ENCODE measurements at places on chromosomes 1 and 21. TPM values are rescaled to one million over a fixed set of nuclear protein-coding genes. Genes with fewer than 3 reads are reported as not detected.
A peak's percentile ranks its signal among the peaks of the same experiment; 100 is the strongest.

Gene SORT1
- not detected for polyA plus RNA-seq

Gene A3GALT2
- not detected for polyA plus RNA-seq

Gene INKA2
- polyA plus RNA-seq, result not detected

Gene AKR7A2
- polyA plus RNA-seq, result 115 TPM

Gene CD1D
- not detected for polyA plus RNA-seq

Gene KPRP
- not detected for polyA plus RNA-seq

GRCh38 chr1:20684651-20685050 lies 23.5 kb upstream of the DDOST start:
- DNase-seq, result no peak
- H3K4me3 ChIP-seq, result no peak overlapping the region
- no peaks in the 10 kb centered on the region for H3K36me3 ChIP-seq
- H3K27ac ChIP-seq, result no peak overlapping the region

- H3K27ac ChIP-seq, result peak overlapping the region; percentile 79
- DNase-seq, result no peak
- peak overlapping the region; percentile 59 for H3K4me3 ChIP-seq
Measured at GRCh38 chr1:17440074-17440826, 773 bp upstream of the RCC2 start.

DNA sequence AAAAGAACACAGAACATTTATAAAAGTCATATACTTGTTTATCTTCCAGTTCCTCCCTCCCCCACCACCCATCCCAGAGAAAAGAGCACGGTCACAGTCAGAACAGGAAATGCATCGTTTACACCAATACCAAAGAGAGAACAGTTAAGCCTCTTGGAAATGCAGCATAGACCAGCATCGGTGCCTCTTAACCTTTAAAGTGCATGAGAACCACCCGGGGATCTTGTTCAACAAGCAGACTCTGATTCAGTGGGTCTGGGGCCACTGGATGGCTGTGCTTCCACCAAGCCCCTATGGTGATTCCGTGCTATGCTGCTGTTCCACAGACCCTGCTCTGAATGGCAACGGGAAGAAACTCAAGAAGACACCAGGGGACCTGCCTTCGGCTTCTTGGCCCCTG lies 19.2 kb downstream of the FAM89A start:
- no peak overlapping the region for H3K4me3 ChIP-seq
- no peak for DNase-seq
- no peaks in the 10 kb centered on the region for H3K4me1 ChIP-seq
- no peaks in the 10 kb centered on the region for H3K36me3 ChIP-seq
- no peaks in the 10 kb centered on the region for H3K27me3 ChIP-seq

DNA sequence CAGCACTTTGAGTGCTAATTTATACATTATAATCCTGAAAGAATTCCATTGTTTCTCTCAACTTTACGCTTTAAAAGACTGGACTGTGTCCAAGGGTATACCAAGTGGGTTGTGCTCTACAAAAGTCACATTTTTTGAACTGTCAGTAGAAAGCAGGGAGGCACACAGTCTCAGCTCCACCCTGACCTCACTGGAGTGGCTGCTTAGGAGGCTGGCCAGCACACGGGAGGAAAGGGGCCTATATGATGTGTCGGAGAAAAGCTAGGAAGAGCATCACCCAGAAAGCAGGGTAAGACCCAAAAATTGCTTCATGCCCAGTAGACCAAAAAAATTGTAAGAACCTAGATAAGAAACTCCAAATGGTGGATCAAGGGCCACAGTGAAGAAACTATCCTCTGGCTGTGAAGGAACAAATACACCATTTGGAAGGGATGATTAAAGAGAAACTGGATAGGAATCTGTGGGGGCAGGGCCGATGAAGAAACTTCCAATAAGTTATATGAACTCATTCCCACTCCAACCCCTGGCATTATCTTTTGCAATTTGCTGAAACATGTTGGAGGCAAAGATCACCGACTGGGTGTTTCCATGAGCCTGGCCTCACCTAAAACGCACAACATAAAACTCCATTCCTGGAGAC lies 1.9 kb downstream of the S100A10 start:
- H3K4me3 ChIP-seq, result peak overlapping the region; percentile 88
- H3K4me1 ChIP-seq, result peaks cover 37% of the 10 kb centered on the region
- no peaks in the 10 kb centered on the region for H3K27me3 ChIP-seq
- no peaks in the 10 kb centered on the region for H3K36me3 ChIP-seq
- H3K27ac ChIP-seq, result no peak overlapping the region

DNA sequence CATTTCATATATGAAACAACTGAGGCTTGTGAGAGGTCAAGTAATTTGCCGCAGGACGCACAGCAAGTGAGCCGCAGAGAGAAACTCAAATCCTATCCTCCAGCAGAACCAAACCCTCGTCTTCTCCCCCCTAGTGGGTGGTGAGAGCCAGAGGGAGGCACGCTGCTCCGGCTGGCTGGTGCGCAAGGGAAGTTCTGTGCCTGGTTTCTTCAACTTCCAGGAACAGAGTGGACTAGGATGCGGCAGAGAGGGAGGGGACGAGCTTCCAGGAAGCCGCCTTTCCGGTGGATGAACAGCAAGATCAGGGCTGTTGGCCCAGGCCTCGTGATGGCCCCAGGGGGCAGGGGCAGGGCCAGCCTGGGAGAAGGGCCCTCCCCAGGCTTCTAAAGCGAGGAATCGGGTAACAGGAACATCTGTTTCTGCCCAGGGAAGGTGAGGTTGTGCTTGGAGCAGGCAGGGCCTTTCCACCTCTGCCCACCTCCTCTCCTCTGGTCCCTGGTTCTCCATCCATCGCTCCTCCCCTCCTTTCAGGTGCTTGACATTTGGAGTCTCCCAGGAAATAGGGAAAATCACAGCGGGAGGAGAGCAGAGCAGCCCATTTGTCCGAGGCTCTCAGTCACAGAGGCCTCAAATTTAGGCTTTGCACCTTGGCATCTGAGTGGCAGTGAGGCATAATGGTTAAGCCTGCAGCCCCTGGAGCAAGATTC lies 16.8 kb upstream of the PDIK1L start:
- no peaks in the 10 kb centered on the region for H3K36me3 ChIP-seq
- H3K27me3 ChIP-seq, result no peaks in the 10 kb centered on the region
- no peak overlapping the region for H3K4me3 ChIP-seq
- no peak overlapping the region for H3K27ac ChIP-seq
- no peak for DNase-seq

DNA sequence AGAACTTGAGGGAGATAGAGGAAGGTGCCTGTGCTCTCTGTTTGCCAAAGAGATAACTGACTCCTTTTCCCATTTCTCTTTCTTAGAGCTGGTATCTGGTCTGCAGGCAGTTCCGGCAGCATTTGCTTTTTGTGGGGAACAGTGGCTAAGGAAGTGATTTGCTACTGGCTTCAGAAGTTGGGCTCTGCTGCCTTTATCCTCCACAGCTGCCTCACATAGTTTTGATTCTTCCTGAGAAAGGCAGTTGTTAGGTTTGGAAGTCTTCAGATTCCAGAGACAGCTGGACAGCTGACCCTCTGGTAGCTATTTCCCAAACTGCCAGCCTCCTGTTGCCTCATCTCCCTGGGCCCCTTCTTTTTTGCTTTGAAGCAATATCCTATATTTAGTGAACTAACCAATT lies 62.6 kb upstream of the MACF1 start:
- no peaks in the 10 kb centered on the region for H3K36me3 ChIP-seq
- H3K4me3 ChIP-seq, result no peak overlapping the region
- H3K4me1 ChIP-seq, result no peaks in the 10 kb centered on the region
- H3K27ac ChIP-seq, result no peak overlapping the region
- no peaks in the 10 kb centered on the region for H3K27me3 ChIP-seq

GRCh38 chr1:77245830-77246229 lies 26.6 kb upstream of the PIGK start:
- H3K27ac ChIP-seq, result no peak overlapping the region
- H3K27me3 ChIP-seq, result no peaks in the 10 kb centered on the region
- H3K4me1 ChIP-seq, result no peaks in the 10 kb centered on the region
- H3K4me3 ChIP-seq, result no peak overlapping the region
- DNase-seq, result no peak

- H3K4me1 ChIP-seq, result no peaks in the 10 kb centered on the region
- H3K4me3 ChIP-seq, result no peak overlapping the region
- no peaks in the 10 kb centered on the region for H3K27me3 ChIP-seq
- H3K36me3 ChIP-seq, result no peaks in the 10 kb centered on the region
- DNase-seq, result no peak
Measured at GRCh38 chr1:61226791-61227567, 144.6 kb downstream of the NFIA start.

- no peak overlapping the region for H3K4me3 ChIP-seq
- no peak for DNase-seq
- peaks cover 88% of the 10 kb centered on the region for H3K36me3 ChIP-seq
- no peaks in the 10 kb centered on the region for H3K27me3 ChIP-seq
- H3K4me1 ChIP-seq, result peaks cover 42% of the 10 kb centered on the region
Measured at GRCh38 chr21:44853601-44854390, 19.7 kb downstream of the PTTG1IP start.

- peak overlapping the region; percentile 68 for H3K27ac ChIP-seq
- peaks cover 75% of the 10 kb centered on the region for H3K4me1 ChIP-seq
- H3K27me3 ChIP-seq, result no peaks in the 10 kb centered on the region
- no peaks in the 10 kb centered on the region for H3K36me3 ChIP-seq
- peak overlapping the region; percentile 22 for H3K4me3 ChIP-seq
Measured at GRCh38 chr1:108080448-108080847, 115.5 kb upstream of the VAV3 start.

- no peak overlapping the region for H3K27ac ChIP-seq
- no peak overlapping the region for H3K4me3 ChIP-seq
- H3K4me1 ChIP-seq, result peaks cover 8% of the 10 kb centered on the region
Measured at GRCh38 chr1:7983086-7983778, 21.7 kb downstream of the PARK7 start.

DNA sequence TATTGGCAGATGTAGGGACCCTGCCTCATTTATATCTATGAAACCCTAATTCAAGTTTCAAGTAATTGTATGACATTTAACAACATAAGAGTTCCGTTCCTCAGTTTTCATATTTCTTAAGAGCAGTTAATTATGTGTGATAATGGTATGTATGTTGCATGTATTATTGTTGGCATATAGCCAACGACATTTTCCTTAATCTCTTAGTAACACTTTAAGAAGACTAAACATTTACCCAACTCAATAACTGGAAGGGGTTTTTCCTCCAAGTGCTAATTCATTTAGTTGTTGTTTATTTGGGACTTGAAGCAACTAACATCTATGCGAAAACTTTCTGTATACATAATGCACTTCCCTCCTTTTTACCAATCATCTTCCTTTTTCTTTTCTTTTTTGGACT lies 1.5 kb upstream of the RALGPS2 start:
- H3K27ac ChIP-seq, result no peak overlapping the region
- peaks cover 5% of the 10 kb centered on the region for H3K4me1 ChIP-seq

DNA sequence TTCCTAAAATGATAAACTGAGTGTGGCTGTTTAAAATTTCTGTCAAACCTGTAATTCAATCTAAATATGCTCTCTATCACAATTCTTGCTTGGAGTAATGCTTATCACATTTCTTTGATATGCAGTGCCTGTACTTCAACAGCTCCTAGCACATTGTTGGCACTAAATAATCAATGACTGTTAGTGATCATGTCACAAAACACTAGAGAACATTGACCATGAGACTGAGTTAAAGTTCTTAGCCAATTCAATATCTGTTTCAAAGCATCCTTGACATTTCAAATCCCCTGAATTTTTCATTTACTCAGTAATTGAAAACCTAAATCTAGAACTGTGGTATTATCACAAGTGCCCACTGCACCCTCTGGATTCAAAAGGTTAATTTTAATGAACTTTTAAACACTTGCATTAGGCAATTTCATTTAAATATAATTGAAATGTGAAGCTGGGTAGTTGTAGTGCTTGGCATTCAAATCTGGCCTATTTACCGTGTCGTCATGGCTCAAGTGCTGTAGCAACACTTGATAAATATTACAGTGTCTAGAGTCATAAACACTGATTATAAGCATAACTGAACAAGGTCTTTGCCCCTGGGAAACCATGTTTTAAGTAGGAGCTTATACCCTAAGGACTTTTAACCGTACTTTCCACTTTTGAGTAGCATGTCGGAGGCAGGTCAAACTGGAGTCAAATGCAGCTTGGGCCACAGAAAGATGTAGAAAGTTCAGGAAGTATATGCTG lies 143.6 kb downstream of the LRRC7 start:
- H3K27ac ChIP-seq, result no peak overlapping the region
- no peaks in the 10 kb centered on the region for H3K27me3 ChIP-seq
- DNase-seq, result no peak
- H3K4me3 ChIP-seq, result no peak overlapping the region

GRCh38 chr1:109882288-109883245 lies 28.1 kb upstream of the CSF1 start:
- no peak overlapping the region for H3K27ac ChIP-seq
- DNase-seq, result no peak
- no peaks in the 10 kb centered on the region for H3K4me1 ChIP-seq
- no peaks in the 10 kb centered on the region for H3K27me3 ChIP-seq
- no peak overlapping the region for H3K4me3 ChIP-seq

Data from naive thymus-derived CD4-positive, alpha-beta T cell (primary cell).